ENCODE measurements at places on chromosomes 16 and 17. TPM values are rescaled to one million over a fixed set of nuclear protein-coding genes. Genes with fewer than 3 reads are reported as not detected.

DNA sequence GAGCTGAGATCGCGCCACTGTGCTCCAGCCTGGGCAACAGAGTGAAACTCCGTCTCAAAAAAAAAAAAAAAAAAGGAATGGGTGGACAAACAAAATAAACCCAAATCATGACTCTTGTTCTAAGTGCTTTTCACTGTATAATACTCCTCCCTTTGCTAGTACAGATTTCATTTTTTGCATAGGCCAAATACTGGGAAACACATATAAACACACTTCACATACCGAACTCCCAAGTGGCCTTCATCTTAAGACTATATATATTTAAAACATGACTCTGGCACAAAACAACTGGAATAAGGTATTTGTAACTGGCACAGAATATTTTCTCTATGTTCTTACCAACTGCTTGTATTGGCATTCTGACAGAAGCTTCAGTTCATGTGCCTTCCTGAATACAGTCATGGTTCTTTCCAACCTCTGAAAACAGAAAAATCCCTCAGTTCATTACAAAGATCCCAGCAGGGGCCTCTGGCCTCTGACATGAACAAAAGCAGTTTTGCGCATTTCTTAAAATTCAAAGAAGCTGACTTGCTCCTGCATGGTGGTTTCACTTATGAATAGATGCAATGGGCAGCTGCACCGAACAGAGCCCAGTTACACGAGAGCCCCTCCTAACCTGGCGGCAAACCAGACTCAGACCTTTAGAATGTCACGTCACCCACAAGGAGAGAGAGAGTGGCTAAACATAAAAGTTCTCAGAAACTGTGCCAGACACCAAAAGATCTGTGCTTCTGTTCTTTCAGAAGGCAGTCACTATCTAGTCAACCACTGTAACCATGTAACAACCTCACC lies 19.1 kb upstream of the COPRS start:
- DNase-seq, result no peak

Gene ITPRIPL2
- total RNA-seq, result 18.1 TPM

GRCh38 chr17:28196636-28197035 lies 122.4 kb upstream of the TMEM97 start:
- no peak for DNase-seq

Gene SLFN14
- not detected for total RNA-seq

DNA sequence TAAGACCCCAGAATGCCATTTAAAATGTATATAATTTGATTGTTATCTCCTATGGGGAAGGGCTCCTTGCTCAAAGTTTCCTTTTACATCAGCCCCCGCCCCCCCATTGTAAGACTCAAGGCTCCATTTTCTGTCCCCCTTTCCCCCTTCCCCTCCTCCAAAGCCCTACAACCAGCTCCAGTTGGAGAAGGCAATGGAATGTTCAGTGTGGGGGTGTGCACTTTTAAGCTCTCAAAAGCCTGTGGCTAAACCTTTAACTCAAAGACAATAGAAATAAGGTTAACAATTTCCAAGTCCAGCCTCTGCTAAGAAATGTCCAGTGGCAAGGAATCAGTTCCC lies 114.7 kb downstream of the NOG start:
- DNase-seq, result no peak

All from foreskin keratinocyte (primary cell).